ENCODE measurements at places on chromosomes 2 and 18.
A peak's percentile ranks its signal among the peaks of the same experiment; 100 is the strongest.

GRCh38 chr2:79876430-79876829, 363.6 kb downstream of the CTNNA2 start:
- no peak for DNase-seq

- no peak for DNase-seq
Observed at GRCh38 chr18:56861244-56861643, 210.1 kb downstream of the WDR7 start.

DNA sequence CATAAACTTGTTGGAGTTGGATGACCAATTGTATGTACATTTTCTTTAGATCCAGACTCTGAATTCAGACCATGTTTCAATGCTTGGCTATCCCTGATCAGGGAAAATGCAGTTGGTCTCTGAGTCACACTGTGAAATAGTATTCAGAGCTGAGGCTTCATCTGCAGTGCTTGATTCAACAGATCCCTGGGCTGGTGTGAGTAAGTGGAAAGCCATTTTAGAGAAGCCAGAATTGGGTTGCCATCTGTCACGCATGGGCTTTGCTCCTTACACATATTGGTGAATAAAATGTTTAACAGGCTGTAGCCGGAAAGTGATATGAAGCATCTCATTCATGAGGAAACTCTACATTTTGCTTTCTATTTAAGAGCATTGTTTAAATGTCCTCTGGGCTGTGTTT, 50.0 kb upstream of the ACYP2 start:
- peak; percentile 81 for DNase-seq

- no peak for DNase-seq
Observed at GRCh38 chr2:31028417-31028816, 109.8 kb downstream of the GALNT14 start.

GRCh38 chr2:86143926-86144685, 38.1 kb downstream of the PTCD3 start:
- no peak for DNase-seq

DNA sequence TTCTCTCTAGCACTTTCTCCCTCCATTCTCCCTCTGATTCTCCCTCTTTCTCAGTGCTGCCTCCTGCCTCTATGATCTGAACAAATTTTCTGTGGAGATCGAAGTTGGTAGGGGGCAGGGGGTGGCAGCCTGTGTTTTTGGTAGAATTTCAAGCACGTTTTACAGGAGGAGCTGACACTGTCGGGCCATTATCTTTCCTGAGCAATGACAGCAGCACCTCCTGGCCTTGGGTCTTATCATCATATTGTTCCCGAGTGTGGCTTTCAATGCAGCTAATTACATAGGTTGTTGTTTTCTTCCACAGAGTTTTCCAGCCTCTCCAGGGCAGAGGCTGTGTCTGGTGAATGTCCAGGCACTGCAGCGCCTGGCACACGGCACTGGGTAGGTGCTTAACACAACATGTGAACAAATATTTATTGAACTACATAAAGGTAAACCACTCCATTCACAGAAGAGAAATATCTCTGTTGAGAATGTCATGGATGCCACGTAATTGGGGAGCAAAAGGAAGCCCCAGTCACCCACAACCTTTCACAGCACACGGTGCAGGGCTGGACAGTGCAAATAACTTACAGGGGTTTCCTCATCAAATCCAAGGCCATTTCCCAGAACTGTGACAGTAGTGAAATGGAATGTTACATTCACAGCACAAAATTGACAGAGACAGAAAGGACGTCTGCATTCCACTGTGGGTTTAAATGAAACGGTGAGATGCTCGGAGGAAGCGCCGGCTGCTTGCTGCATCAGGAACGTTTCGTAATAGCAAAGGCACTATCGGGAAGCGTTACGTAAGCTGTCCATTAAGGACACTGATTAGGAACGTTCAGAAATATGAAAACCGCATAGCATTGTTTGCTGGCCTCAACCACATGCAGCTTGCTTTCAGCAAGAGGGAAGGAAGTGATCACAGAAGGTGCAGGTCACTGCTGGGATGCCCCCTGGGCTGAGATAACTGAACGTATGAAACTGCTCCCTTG, 6.5 kb upstream of the KCNG2 start:
- DNase-seq = peak; percentile 86

DNA sequence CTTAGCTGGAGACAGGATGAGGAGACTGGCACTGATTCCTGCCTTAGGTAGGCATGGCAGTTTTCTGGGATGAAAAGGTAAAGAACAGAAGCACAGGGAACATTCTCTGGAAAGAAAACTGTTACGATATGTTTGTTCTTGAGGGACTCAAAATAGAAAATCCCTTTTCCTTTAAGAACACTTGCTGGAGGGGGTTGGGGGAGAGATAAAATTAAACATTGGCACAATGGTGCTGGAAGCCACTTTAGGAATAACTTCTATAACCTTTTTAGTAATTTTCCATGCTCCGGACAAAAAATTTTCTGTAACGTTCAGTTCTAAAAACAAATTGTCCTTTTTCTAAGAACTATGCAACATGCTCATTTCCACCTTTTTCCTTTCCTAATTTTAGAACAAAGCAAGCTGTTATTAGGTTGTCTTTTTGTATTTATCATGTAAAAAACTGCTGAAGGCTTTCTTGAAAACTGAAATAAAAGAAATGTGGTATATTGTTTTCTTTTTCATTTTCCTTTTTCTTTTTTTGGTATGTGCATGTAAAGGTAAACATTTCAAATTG, 343.8 kb downstream of the EPHA4 start:
- DNase-seq = no peak

DNA sequence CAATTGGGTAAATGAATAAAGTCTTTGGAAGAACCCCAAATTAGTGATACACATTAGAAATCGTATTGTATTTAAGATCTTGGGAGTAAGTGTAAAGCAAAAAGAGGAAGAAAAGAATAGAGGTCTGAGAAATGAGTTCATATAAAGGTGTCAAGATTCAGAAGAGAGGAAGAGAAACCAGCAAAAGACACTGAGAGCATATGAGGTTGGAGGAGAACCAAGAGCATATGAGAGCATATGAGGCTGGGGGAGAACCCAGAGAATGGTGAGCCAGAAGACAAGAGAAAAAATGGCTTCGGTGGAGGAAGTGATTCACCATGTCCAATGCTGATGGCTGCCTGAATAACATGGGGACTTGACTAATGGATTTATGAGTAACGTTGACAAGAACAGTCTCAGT, 620.1 kb upstream of the GCFC2 start:
- no peak for DNase-seq

DNA sequence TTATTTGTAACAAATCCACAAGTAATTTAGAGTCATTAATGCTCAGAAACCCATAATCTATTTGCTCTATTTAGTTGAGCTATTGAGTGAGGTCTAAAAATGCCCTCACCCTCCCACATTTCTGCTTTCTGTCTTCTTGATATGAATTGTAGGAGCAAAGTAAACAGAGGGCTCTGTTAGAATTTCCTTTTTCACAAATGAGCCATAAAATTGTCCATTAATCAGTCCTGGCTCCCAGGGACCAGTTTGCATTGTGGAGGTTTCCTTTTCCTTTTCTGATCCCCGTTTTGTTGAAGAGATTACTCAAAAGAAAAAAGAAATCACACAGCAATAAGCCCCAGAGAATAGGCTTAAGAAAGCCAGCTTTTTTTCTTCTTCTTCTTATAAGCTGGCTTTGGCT, 476.7 kb downstream of the EPHA4 start:
- DNase-seq = no peak

DNA sequence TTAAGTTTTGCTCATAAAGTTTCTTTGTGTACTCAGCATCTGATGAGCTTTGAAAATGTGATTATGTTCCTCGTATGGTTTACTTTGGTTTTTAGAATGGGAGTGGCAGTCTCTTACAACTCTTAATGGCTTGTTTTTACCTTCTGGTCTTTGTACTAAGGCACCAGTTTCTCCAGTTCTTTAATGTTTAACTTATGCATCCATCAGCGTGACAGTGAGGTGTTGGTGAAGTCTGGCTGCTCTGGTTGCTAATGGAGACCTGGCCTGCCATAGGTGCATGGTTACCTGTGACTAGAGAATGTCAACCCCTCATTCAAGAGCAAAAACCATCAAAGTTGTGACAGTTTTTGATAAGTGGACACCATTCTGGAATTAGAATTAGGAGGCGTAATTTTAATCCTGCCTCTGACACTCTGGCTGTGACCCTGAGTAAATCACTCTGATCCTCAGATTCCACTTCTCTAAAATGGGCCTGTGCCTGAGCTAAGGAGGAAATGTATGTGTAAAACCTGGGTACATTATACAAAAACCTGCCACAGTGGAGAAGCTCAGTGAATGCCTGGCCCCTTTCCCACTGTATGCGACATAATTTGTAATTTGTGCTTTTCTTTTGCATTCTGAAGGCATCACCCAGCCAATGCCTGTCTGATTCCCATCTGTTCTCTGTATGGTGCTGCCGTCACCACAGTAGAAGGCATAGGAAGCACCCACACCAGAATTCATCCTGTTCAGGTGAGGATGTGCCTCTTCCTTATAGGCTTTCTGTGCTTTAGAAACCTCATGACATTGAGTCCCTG, 11.2 kb downstream of the AOX1 start:
- DNase-seq = no peak

GRCh38 chr2:205358351-205358815, 323.9 kb upstream of the NRP2 start:
- DNase-seq = no peak

DNA sequence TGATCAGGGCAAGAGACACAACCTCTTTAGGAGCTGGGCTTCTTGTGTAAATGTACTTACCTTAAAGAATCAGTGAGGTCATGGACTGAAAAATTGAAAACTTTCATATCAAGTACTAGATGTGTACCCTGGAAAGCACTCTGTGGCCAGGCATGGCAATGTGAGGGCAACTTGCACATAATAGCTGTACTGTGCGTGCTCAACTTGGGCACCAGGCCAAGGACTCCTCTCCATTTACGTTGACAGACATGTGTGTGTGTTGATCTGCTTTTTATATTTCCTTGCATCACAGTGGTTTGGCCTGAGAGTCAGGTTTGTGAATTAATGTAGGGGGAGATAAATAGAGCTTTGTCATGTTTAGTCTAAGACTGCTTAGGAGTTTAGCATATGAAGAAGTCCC, 669.5 kb upstream of the REG3G start:
- no peak for DNase-seq

DNA sequence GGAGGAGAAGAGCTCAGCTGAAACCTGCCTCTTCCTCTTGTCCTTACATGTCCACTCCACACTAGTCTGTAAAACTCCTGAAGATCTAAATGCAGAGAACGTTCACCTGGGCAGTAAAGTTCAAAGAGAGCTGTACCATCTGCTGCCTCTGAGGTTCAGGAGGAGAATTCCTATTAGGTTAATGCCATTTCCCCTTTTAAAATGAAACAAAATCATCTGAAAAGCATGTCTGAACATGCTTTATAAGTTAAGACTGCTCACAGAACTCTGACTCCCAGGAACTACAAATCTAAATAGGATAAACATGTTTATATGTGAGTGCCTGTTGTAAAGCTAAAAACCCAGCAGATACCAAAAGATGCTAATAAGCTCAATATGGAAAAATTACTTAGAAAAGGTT, 164.4 kb downstream of the AFF3 start:
- no peak for DNase-seq

GRCh38 chr2:5379811-5380210, 312.4 kb upstream of the SOX11 start:
- DNase-seq = no peak

GRCh38 chr2:16397681-16398475, 267.8 kb downstream of the CYRIA start:
- DNase-seq = no peak

GRCh38 chr18:58670404-58671110, 708 bp upstream of the MALT1 start:
- DNase-seq = no peak

- no peak for DNase-seq
Observed at GRCh38 chr2:42961961-42962360, 169.6 kb upstream of the HAAO start.

DNA sequence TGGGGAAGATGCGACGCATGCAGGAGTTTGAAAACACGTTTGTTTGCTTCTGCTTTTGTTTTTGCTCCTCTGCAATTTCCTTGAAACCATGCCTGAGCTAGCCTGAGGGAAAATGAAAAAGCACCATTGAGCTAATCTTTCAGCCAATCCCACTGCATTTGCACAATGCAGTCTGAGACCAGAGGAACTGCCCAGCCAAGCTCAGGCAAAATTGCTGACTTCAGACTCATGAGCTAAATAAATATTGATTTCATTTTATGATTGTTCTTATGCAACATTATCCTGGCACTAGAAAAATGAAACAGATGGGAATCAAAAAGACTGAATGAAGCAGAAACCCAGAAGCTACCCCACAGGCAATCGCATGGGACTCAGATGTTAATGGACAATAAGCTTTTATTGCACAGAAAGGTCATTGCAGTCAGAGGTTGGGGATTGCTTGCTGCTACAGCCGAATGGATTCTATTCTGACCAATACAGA, 37.0 kb downstream of the TPRKB start:
- DNase-seq = peak; percentile 29

DNA sequence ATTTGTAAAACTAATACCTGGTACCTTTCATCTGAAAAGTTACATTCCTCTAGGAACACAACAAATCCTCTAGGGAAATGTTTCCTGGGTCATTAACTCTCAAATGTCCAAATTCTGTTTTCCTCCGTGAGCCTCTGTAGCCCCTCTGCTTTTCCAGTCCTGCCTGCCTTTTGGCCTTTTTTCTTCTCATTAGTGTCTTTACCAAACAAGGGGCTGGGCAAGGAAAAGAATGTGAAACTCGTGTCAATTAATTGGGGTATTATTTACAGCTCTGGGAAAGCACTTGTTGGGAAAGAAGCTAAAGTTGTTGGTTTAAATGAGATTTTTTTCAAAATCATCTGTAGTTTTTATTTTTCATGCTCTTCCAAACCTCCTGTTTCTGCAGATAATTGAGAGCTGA, 198.1 kb upstream of the NRP2 start:
- DNase-seq = no peak

- peak; percentile 85 for DNase-seq
Observed at GRCh38 chr2:12717191-12718014, 667 bp downstream of the TRIB2 start.

DNA sequence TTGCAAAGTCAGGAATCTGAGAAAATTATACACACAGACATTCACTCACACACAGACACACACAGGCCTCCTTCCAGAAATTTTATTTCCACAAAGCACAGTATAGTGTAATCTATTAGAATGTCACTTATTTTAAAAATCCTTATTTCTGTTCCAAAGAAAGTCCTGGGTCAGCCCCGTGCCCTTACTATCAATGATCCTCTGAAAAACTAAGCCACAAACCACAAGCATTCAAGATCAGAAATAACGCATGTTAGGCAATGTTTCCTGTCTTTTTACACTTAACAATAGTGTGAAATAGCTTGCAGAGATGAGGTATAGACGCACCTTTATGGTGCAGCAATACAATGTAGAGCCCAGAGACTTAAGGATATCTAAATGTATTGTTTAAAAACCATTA, 25.8 kb downstream of the TBC1D8 start:
- no peak for DNase-seq

DNA sequence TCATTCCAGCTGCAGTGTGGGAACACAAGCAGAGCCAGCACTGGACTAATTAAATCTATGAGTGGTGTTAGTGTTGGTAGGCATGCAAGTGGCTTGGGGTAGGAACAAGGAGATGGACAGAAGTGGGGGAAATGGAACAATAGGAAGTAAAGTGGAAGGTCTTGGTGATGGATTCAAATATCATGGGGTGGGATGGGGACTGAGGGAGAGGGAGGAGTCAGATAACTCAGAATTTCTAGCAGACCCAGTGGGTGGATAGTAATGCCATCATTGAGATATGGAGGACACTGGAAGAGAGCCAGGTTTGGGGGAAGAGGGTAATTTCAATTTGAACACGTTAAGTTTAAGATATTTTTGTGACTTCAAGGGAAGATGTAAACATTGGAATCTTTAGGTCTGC, 2.9 kb upstream of the LNPK start:
- DNase-seq = no peak

- DNase-seq = peak; percentile 48
Observed at GRCh38 chr18:3481696-3482210, 31.8 kb downstream of the TGIF1 start.

GRCh38 chr2:140498360-140498759, 1632.5 kb downstream of the LRP1B start:
- DNase-seq = no peak

Measured in foreskin fibroblast (primary cell).